ENCODE measurements at places on chromosomes 6 and 20.

GRCh38 chr6:109453594-109454495 is 1.7 kb downstream of the MICAL1 start:
- peak; percentile 89 for DNase-seq

- DNase-seq = no peak
Observed at GRCh38 chr20:57308451-57309271, 20.9 kb upstream of the SPO11 start.

DNA sequence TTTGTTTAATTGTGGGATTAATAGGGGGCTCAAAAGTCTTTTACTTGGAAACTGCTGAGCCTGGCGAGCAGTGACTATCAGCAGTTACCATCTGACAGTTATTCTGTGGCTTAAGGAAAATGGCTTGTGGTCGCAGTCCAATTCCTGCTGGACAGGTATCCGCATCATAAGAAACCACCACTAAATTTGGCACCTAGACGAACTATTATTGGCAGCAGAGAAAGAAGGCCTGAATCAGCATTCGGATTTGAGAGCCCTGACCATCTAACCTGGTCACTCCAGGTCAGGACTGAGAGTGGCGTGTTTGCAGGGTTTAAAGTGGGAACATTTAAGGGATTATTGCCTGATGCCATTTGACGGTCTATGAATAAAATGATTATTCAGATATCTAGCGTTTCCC is 146.4 kb downstream of the RPS12 start:
- no peak for DNase-seq

- no peak for DNase-seq
Observed at GRCh38 chr6:17721671-17722070, 14.9 kb upstream of the NUP153 start.

GRCh38 chr6:158625881-158626305 is 18.6 kb downstream of the DYNLT1 start:
- peak; percentile 50 for DNase-seq

DNA sequence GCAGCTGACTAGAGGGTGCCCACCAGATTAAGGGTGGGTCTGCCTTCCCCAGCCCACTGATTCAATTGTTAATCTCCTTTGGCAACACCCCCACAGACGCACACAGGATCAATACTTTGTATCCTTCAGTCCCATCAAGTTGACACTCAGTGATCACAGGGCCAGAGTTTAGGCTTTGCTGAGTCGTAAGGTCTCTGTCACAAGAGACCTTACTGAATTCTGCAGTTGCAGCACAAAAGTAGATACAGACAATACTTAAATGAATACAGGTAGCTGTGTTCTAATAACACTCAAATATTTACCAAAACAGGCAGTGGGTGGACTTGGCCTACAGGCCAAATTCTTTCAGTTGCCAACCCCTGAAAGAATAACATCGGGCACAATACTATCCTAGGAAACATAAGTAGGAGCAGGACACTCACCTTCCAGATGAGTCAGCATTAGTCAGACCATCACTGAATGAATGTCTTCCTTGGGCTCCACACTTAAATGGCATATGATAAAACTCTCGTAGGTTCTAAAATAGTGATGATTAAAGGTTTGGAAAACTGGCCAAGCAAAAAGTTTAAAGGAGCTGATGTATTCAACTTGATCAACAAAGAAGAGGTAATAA is 190.0 kb downstream of the UBE3D start:
- no peak for DNase-seq

GRCh38 chr20:3304456-3304855 is 65.5 kb upstream of the SLC4A11 start:
- DNase-seq = no peak

GRCh38 chr20:34015401-34016335 is 22.0 kb downstream of the RALY start:
- DNase-seq = no peak

DNA sequence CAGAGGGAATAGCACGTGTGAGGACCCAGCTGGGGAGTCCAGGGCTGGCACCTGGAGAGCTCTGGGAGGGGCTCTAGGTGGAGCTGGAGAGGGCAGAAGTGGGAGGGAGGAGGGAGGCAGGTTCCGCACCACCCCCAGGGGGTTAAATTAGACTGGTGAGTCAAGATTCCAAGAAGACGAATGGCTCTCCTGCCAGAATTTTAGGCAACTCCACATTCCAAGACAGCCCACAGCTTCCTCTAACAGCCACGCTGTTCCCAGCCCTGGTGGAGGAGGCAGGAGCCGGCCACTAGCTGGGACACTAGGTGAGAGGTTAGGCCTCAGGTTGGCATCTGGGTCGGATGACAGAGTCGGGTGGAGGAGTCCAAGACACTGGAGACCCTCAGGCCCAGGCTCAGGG is 60.2 kb downstream of the TFAP2C start:
- DNase-seq = no peak

DNA sequence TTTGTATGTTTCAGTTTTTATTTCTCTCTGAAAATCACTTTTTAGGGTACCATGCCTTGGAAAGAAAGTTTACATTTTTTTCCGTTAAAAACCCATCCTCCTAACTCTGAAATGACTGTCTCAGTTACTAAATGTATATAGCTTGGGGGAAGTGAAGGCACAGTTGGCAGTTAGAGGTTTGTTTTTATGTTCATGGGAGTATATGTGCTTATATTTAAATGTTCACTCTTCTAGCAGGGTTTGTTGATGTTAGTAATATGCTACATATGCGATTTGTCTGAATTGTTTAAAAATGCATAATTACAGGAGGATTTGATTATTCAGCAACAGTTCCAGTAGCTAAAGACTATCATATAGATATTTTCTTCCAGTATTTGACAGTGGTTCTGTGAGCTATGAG is 31.1 kb downstream of the CDKAL1 start:
- DNase-seq = no peak

GRCh38 chr6:35725721-35726438 is 11.0 kb upstream of the ARMC12 start:
- no peak for DNase-seq
